SW 1271 (cell line): ENCODE measurements at places on chromosomes 11 and 22.
A peak's percentile ranks its signal among the peaks of the same experiment; 100 is the strongest.

GRCh38 chr11:127330044-127330443, 329.5 kb upstream of the KIRREL3 start:
- no peak for DNase-seq

DNA sequence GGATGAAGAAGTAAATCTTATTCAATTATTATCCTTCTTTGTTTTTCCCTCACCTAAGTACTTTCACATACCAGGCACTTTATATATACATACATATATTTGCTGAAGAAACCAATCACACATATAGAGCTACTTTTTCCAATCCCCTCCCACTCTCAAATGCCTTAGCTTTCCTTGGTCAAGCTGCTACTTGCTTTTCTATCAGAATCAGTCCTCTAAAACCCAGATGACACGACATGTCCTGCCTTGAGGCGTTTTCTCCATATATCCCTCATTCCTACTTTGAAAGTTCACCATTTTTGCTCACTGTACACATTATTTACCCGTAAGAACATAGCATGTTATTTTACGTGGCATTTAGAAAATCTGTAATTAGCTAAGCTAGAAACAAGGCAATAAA, 5.4 kb downstream of the RAB38 start:
- DNase-seq = no peak

GRCh38 chr11:128179039-128179438, 408.3 kb downstream of the ETS1 start:
- no peak for DNase-seq

DNA sequence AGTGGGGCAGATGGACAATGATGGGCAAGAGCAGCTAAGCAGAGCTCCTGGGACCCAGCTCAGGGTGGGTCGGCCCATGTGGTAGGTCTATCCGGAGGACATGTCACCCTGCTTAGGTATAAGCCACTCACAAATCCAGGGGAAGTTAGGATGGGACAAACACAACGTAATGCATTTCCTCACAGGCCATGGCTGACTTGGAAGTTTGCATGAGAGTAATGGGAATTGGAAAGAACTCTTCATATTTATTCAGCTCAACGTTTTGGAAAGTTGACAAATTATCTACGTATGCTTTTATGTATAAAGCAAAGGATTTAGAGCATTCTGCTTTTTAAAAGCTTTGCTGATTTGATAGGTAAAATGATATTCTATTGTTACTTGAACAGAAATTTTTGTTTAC, 74.9 kb downstream of the SMCO4 start:
- DNase-seq = no peak

DNA sequence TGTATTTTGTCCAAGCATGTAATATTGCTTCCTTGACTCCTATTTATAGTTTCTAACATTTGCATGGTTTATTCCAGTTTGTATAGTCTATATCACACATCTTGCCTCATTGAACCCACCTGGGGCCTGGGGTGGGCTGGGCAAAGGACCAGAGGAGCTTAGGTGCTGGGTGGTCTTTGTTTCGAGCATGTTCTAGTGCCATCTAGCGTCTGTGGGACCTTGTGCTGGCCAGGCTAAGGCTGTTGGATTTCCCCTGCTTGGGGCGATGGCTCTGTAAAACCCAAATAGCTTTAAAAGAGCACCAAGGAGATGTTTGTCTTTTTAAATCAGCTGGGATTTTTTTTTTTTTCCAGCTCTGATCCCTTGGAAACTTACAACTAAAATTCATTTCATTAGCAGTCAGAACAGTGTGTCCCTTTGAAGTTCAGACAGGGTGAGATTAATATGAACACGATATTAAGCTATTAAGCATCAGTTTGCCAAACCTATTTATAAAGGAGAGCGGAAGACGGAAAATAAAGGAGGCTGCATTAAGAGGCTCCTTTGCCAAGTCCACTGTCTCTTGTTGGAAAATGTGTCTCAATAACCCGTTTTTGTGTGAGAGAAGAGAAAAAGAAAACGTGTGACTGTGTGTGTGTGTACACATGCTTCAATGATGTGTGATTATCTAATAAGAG, 157.4 kb downstream of the COMMD9 start:
- DNase-seq = no peak

- DNase-seq = no peak
These were observed 1251.7 kb upstream of the RAG2 start for GRCh38 chr11:37849706-37850105.

- DNase-seq = no peak
These were observed 20.8 kb upstream of the ATP5MG start for GRCh38 chr11:118380571-118380970.

DNA sequence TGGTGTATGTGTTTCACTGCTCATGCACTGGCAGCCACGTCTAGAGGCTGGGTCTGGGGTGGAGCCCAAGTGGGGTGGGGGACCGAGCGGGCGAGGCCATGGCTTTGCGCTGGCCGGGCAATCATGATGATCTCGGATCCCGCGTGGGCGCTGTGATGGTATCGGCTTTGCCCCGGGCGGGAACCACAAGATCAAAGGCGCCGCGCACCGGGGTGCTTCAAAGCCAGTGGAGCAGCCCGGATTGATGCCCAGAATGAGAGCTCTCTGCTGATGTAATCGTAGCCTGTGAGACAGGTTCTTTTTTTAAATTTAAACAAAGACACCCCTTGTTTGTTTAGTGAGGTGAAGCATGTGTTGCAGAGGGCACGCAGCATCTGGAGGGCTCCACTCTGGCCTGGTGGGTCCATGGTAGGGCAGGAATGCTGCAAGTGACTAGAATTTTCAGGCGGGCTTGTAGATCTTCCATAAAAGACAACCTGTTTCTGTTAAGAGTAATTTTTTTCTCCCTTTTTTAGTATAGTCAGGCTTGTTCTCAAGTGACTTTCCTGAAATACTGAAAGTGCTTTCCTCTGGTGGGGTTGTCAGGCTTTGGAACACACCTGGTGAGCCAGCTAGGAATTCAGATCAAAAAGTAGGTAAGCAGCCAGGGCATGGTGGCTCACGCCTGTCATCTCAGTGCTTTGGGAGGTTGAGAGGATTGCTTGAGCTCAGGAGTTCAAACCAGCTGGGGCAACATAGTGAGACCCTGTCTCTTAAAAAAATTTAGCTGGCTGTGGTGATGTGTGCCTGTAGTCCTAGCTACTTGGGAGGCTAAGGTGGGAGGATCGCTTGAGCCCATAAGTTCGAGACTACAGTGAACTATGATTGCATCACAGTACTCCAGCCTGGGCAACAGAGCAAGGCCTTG, 40.7 kb downstream of the ZNRF3 start:
- DNase-seq = no peak

DNA sequence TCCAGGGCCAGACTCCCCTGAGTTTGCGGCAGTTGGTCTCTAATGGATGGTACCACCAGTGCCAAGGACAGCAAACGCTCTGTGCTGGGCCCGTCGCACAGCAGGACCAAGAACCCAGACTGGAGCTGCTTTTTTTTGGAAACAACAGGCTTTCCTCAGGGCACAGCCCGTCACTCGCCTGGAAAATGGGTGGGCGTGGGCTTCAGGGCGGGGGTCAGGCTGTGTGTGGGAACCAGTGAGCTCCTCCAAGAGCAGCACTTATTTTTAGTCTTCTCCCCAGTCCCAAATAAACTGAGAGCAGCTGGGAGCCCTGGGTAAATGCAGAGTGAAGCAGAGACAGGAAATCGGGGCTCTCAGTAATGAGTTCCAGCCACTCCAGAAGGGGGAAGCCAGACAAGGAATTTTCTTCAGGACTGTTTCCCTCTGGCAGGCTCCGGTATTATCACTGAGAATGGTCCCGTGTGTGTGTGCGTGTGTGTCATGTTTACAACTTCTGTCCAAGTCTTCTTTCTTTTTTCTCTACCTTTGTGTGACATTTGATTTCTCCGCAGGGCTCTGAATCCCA, 63.0 kb downstream of the PPFIBP2 start:
- DNase-seq = no peak

DNA sequence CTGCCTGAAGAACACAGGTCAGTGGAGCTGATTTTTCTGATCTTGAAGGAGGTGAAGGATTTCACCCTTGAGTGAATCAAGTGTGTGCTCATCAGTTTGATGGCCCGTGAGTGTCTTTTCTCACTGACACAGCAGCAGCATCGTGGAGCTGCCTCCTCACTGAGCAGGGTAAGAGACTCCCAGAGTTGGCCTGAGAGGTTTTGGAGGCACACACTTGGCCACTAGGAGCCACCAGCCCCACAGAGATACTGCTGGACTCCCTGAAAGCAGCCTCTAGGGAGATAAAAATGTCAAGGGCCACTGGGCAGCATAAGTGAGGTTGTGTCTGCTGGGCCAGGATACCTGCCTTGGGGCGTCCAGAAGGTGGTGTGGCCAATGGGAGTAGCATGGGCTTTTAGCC, 245.4 kb downstream of the GRIK4 start:
- no peak for DNase-seq

GRCh38 chr11:111194860-111195568, 50.5 kb upstream of the POU2AF2 start:
- DNase-seq = no peak

DNA sequence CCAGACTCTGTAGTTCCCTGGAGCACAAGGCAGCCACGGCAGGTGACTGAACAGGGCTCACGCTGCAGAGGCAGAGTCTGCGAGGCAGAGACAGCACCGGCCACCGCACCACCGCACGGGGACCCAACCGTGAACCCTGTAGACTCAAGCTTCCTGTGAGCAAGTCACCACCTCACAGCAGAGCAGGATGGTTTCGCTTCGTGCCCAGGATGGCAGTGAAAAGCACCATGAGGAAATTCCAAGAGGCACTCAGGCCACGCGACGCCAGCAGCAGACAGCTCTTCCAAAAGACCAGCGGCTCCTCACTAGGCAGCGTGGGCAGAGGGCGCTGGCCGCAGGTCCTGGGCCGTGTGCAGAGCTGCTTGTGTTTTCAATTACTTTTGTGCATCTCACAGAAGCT, 24.5 kb downstream of the BRD1 start:
- no peak for DNase-seq

DNA sequence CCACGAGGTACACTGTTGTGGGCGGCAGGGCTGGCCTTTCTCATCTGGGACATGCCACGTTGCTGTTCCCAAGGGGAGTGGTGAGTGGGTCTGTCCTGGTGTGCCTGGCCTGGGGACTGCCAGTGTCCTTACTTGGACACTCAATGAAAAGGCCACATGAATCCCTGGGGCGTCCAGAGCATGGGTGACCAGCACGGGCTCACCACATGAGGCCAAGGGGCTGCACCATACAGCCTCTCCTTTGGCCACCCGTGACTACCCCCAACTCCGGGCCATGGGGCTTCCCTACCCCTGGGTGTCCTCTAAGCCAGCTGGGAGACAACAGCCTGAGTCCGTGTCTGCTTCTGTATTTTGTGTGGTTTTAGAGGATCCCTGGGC, 20.2 kb upstream of the TXNRD2 start:
- DNase-seq = no peak

DNA sequence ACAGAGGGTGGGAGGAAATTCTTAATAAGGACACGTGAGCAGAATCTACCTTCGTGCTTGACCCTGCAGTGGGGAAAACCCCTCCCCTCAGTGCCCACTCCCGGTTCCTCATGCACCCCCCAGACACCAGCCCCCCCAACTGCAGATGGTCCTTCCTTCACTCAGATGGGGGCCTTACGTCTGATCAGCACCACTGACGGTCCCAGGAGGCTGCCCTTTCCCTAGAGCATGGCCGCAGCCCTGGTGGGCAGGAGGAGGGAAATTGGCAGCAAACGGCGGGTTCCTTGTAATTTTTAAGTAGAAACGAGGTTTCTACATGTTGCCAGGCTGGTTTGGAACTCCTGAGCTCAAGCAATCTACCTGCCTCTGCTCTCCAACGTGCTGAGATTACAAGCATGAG, 477.7 kb downstream of the TBC1D22A start:
- no peak for DNase-seq

- DNase-seq = no peak
These were observed 25.1 kb downstream of the LGR4 start for GRCh38 chr11:27447288-27448183.

DNA sequence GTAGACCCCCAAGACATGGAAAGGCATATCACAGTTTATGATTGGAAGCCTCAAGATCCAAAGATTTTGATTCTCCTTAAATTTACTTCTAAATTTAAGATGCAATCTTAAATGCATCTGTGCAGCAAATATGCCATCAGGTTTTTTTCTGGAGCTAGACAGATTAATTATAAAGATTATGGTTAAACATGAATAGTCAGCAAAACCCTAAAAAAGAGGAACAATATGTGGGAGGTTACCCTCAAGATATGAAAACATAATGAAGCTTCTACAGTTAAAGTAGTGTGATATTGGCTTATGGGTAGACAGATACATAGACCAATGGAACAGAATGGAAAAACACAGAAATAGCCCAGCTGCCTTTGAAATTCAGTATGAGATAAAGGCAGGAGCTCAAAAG, 31.7 kb downstream of the OR8B12 start:
- DNase-seq = no peak

- DNase-seq = no peak
These were observed 77.8 kb downstream of the UBASH3B start for GRCh38 chr11:122733318-122733717.

DNA sequence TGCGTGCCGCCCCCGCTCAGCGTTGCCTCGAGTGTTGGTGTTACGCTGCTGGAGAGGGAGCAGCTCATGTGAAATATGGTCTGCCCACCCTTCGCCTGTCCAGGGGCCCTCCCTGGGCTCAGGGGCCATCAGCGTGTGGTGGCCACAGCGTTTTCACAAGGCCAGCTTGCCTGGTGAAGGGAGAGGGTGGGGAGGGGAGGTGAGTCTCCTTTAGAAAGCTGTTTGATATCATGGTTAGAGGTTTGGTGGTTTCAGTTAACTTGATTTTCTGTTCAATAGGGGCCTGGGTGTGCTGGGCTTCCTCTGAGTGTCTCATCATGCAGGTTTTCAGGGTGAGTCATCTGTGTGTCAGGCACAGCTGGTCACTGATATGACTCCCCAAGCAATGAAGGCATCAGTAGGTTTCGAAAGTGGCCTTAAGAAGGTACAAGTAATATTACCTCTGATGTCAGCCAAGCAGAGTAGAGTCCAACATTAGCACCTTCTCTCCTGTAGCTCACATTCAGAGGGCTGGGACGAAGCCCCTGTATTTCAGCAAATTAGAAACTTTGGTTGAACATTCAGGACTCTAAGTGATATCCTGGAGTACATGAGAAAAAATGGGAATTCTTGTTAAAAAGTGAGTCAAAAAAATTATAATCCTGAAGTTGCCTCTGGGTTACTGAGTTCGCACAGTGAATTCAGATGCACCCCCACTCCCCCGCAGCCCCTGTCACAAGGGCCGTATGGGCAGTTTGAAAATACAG, 172.5 kb downstream of the TBC1D22A start:
- peak; percentile 90 for DNase-seq

GRCh38 chr11:76313913-76314740, 66.8 kb downstream of the THAP12 start:
- no peak for DNase-seq

DNA sequence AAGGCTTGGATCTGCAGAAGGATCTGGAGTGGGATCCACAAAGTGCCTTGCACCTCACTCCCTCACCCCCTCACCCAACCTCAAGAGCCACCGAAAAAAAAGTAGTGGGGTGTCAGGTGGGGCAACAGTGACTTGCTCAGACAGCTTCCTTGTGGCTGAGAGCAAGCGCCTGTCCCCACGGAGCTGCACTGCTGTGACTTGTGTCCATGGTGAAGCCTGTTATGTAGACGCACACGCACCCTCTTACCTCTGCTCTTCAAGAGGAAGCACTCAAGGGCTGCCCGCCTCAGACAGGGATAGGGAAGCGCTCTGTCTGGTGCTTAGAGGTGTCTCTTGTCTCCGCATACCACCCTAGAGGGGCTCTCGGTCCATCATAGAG, 1.2 kb downstream of the DRD2 start:
- DNase-seq = no peak
